Inflammatory macrophage treated with lipopolysaccharide for 4 hours (primary cell): ENCODE measurements at places on chromosomes 16 and 17.

- DNase-seq, result peak; percentile 12
Measured at GRCh38 chr16:56480776-56481467, 29.6 kb downstream of the OGFOD1 start.

- no peak for DNase-seq
Measured at GRCh38 chr17:27670791-27671590, 40.0 kb downstream of the LGALS9 start.

- peak; percentile 93 for DNase-seq
Measured at GRCh38 chr17:57662644-57663308, 82.3 kb downstream of the CCDC182 start.

GRCh38 chr16:17474037-17474436 lies 3.3 kb upstream of the XYLT1 start:
- no peak for DNase-seq

GRCh38 chr16:585351-585750 lies 4.5 kb upstream of the RAB40C start:
- no peak for DNase-seq

DNA sequence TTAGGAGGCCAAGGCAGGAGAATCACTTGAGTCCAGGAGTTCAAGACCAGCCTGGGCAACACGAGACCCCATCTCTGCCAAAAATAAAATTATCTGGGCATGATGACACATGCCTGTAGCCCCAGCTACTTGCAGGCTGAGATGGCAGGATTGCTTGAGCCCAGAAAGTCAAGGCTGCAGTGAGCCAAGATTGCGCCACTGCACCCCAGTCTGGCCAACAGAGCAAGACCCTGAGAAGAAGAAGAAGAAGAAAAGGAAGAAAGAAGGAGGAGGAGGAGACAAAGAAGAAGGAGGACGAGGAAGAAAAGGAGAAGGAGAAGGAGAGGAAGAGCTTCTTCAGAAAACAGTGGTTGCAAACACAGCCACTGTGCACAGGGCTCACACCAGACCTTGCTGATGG lies 8.4 kb upstream of the DPEP3 start:
- no peak for DNase-seq

- DNase-seq, result peak; percentile 78
Measured at GRCh38 chr16:20897253-20897897, 2.8 kb downstream of the DCUN1D3 start.

- no peak for DNase-seq
Measured at GRCh38 chr17:40019140-40019991, 4.1 kb downstream of the CSF3 start.

DNA sequence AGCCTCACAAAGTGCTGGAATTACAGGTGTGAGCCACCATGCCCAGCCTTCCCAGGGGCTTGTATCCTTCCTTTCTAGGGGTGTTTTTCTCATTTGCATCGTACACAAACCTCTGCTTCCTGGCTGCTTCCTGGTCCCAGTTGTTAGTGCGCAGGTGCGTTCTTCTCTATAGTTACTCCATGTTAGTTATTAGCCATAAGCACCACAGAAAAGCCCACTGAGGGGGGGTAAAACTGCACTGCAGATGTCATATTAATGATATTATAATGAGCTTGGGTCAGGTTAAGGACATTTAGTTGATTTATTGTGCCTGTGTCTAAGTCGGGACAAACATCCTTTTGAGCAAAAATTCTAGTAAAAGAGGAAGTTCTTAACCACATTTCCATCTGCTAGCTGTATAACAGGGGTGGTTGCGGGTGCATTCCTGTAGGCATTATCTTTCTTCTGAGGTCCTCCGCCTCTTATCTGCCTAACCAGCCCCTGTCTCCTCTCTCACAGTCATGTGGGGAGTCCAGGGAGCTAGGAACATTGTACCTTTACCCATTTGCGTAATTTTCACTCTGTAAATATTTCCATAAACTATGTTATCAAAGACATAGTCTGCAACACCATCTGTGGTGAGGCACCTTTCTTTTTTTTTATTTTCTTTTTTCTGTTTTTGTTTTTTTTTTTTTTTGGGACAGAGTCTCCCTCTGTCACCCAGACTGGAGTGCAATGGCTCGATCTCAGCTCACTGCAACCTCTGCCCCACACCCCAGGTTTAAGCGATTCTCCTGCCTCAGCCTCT lies 23.6 kb upstream of the ATF7IP2 start:
- no peak for DNase-seq

- peak; percentile 99 for DNase-seq
Measured at GRCh38 chr16:69424053-69424934, at the start of gene CYB5B. Gene CYB5B (plus strand): TSS chr16:69424619. CDS start chr16:69424684, 65 bp downstream.

- DNase-seq, result no peak
Measured at GRCh38 chr17:71438631-71439146, 682.1 kb upstream of the SOX9 start.

- DNase-seq, result peak; percentile 49
Measured at GRCh38 chr16:11051879-11052808, 107.8 kb downstream of the CLEC16A start.

DNA sequence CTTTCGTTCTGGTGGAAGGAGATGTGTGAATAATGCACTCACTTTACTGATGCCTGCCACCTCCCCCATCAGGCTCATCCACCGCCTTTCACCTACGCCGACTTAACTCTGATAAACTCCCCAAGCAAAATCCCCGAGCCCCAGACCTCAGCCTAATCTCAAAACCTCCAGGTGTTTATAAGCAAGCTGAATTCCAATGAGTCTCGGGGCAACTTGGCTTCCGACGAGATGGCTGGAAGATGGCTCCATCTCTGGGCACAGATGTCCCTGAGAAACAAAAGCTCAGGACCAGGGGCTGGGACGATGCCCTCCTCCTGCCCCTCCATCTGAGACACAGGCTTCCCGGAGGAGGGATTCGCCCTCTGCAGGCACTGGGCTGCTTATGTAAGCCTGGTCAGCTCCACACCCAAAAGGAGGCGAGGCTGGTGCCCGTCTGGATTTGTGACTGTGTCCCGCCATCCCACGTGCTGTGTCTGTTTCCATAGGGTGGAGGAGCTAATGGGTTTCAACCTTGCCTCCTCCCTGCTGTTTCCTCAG lies 386.4 kb upstream of the TNRC6C start:
- DNase-seq, result no peak

GRCh38 chr17:61645920-61646319 lies 54.9 kb upstream of the NACA2 start:
- no peak for DNase-seq

GRCh38 chr17:64185101-64185500 lies 55.2 kb upstream of the ERN1 start:
- DNase-seq, result peak; percentile 37

DNA sequence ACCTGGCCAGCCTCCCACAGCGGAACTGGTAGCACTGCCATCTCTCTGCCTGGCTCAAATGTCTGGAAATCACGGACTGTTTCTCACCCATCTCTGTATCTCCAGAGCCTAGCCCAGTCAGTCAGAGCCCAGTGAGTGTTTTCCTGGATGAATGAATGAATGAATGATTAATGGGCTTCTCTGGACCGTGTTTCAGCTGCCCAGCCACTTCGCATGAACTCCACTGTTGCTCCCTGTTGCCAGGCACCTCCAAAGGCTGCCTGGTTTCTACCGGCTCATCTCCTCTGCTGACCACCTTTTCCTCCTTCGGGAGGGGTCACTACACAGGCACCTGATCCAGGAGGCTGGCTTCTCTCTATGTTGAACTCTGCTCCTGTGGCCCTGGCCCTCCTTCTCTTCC lies 91.0 kb upstream of the SDK2 start:
- DNase-seq, result no peak

GRCh38 chr16:28984619-28985135 lies at the start of gene LAT:
Gene LAT (plus strand): TSS chr16:28985052. CDS start chr16:28985418, 366 bp downstream.
- peak; percentile 83 for DNase-seq

- no peak for DNase-seq
Measured at GRCh38 chr17:45650561-45650960, 133.6 kb upstream of the CRHR1 start.

DNA sequence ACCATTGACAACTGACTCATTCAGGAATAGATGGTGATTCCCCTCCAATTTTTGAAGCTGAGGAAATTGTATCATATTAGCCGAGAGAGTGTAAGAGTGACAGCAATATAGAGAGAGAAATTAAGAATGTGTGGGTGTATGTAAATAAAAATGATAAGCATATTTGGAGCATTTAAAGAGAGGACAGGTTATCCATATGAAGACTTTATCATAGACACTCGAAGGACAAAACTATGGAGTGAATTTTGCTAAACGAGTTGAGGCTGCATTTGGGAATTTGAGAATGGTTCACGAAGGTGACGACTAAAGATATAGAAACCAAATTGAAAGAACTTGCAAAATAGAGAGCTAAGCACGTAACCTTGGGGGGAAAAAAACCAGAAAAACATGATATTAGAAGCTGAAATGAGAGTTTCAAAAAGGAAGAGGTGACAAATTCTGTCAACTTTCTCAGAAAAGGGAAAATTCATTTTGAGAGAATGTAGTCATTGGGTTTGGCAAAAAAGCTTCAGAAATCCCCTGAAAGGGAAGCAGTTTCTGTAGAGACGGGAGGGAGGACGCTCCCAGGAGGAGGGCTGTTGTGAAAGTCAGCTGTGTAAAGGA lies 129.7 kb downstream of the KCNJ2 start:
- peak; percentile 97 for DNase-seq

- no peak for DNase-seq
Measured at GRCh38 chr17:72354071-72354470, 233.3 kb downstream of the SOX9 start.

GRCh38 chr17:66552371-66552770 lies 250.0 kb downstream of the PRKCA start:
- DNase-seq, result peak; percentile 46

GRCh38 chr17:71441098-71441497 lies 679.7 kb upstream of the SOX9 start:
- DNase-seq, result no peak

DNA sequence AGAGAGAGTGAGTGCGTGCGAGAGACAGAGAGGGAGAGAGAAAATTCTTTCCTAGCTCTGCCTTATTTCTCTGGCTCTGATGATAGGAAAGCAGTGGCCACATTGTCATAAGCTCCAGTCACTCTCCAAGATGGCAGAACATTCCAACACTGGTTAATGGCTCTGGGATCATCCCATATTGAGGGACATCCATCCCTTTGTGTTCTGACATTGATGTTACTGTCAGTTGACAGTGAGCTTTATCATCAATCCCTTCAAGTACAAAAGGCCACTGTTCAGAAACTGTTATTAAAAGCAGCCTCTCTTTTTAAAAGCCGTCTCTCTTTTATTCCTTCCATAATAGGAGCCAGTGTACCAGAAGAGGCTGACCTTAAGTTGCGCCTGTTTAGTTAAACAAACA lies 1084.9 kb upstream of the RBFOX1 start:
- DNase-seq, result no peak

- DNase-seq, result peak; percentile 15
Measured at GRCh38 chr16:48158296-48158695, 2.5 kb upstream of the ABCC12 start.

GRCh38 chr16:57072616-57073275 lies 19.6 kb upstream of the CPNE2 start:
- no peak for DNase-seq

DNA sequence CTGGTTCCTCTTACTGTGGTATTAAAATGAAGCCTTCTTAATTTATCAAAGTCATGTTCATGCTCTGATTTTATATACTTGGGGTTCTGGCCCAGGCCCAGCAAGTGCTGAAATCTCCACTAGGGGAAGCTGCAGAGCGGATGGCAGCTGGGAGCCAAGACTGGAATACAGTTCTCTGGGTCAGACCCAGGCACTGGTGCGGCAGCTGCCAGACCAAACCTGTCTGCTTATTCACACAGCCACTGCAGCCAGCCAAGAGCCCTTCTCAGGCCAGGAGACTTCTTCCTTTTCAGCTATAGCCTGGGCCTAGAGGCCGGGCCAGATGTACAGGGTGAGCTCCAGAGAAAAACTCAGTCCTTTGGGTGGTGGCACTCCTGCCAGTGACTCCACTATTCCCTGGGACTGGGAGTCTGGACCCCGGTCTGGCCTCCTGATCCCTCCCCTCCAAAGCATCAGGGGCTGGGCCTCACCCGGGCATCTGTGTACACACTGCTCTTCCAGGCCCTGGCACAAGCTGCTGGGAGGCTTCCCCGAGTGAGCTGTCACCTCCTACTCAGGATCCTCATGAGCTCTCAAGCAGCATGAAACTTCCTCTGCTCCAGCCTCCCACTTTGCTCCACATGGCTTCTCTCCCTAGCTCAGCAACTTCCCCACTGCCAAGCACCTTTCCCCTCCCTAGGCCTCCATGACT lies 24.4 kb downstream of the ATP6V0D1 start:
- DNase-seq, result peak; percentile 36

DNA sequence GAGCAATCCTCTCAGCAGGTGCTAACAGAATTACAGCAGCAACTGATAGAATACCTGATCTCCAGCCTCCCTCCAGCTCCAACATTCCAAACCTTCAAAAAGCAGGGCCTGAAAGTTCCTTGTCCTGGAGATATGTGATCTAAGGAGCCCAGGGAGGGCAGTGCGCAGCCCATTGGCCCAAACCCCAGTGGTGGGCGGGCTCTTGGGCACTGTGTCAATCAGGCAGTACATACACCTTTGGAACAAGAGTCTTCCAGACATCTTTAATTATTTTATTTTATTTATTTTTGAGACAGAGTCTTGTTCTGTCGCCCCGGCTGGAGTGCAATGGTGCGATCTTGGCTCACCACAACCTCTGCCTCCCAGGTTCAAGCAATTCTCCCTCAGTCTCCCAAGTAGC lies 24.2 kb downstream of the SLC12A3 start:
- DNase-seq, result no peak

- DNase-seq, result no peak
Measured at GRCh38 chr17:39753514-39754160, 15.9 kb downstream of the GRB7 start.

GRCh38 chr17:34852614-34853013 lies 108.6 kb downstream of the CCT6B start:
- no peak for DNase-seq

GRCh38 chr16:73171380-73171779 lies 123.5 kb upstream of the ZFHX3 start:
- no peak for DNase-seq

GRCh38 chr17:28950017-28950751 lies 1.1 kb downstream of the PHF12 start:
- peak; percentile 40 for DNase-seq

GRCh38 chr17:57747221-57748017 lies 2.3 kb upstream of the CCDC182 start:
- DNase-seq, result peak; percentile 50

DNA sequence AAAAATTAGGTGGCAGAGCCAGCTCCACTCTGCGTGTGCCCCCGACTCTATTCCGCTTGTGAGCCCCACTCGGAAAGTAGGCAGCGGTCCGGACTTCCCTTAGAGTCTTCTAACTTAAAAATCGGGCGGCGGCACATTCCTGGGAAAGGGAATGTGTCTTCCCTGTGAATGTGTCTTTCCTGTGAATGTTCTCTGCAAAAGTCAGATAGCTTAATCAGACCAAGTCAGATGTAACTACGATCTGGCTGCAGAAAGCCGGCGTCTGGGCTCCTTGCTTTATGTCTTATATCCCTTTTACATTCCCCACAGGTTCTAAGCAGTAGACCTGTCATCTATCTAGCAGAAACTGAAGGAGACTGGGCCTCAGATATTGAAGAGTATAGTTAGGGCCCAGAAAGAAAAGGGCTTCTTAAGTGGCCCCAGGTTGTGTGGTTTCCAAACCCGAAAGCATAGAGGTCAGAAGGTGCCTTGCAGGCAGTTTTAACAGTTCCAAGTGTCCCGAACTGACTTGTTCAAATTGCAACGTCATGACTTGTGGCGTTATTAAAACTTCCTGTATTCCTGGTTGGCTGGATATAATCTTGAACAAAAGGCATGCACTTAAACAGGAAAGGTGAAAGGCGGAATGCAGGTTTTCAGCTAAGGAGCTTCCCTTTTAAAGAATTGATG lies 601 bp downstream of the PHKB start:
- peak; percentile 75 for DNase-seq
